ENCODE measurements at places on chromosomes 16 and 17. TPM values are rescaled to one million over a fixed set of nuclear protein-coding genes. Genes with fewer than 3 reads are reported as not detected.

The SEC14L5 gene
- total RNA-seq, result 2.8 TPM

The NOXO1 gene
- total RNA-seq, result 0.55 TPM

The CCL4L2 gene
- 5.4 TPM for total RNA-seq

The KRTAP4-1 gene
- total RNA-seq, result not detected

The SPIRE2 gene
- total RNA-seq, result 16.1 TPM

The FTO gene
- 202 TPM for total RNA-seq

The CLEC18A gene
- 6.9 TPM for total RNA-seq

The CTRB1 gene
- not detected for total RNA-seq

The KCNH4 gene
- total RNA-seq, result not detected

The C1QTNF8 gene
- total RNA-seq, result 0.22 TPM

The SLC35G6 gene
- total RNA-seq, result not detected

All from camera-type eye (tissue), 1 donor.